CMK (cell line): ENCODE measurements at places on chromosomes 2 and 18.

GRCh38 chr18:61443081-61443725 is 110.0 kb downstream of the CDH20 start:
- DNase-seq: no peak

DNA sequence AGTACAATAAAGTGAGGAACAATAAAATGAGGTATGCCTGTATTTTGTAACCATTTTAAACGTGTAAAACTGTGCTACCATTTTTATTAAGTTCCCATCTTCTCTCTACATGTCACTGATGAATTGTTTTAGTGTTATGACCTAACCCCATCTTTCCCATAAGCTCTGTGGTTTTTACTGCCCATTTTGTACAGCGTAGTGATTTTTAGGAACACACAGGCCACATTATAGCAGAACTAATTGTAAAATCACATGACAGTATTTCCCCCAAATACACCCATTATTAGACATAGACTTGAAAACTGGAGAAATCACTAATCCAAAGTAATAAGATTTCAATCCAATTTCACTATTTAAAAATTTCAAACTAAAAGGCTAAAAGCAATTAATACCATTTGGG is 130.7 kb downstream of the TMEM247 start:
- DNase-seq: no peak

DNA sequence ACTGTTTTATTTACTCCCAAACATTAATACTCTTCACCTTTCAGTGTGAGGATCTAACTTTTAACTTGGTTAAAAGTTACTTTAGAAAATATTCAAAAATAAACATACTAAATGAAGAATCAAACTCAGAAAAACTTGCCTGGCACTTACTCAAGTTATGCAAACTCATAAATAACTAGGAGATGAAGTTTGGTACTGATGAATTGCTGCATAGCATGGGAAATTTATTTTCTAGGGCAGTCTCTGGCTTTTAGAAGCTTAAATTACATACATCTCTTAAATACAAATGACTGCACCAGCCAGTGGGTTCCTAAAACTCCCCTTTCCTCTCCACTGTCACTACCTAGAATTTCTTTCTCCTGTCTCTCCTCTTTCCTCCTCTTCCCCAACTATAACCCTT is 46.7 kb upstream of the CREB1 start:
- no peak for DNase-seq

DNA sequence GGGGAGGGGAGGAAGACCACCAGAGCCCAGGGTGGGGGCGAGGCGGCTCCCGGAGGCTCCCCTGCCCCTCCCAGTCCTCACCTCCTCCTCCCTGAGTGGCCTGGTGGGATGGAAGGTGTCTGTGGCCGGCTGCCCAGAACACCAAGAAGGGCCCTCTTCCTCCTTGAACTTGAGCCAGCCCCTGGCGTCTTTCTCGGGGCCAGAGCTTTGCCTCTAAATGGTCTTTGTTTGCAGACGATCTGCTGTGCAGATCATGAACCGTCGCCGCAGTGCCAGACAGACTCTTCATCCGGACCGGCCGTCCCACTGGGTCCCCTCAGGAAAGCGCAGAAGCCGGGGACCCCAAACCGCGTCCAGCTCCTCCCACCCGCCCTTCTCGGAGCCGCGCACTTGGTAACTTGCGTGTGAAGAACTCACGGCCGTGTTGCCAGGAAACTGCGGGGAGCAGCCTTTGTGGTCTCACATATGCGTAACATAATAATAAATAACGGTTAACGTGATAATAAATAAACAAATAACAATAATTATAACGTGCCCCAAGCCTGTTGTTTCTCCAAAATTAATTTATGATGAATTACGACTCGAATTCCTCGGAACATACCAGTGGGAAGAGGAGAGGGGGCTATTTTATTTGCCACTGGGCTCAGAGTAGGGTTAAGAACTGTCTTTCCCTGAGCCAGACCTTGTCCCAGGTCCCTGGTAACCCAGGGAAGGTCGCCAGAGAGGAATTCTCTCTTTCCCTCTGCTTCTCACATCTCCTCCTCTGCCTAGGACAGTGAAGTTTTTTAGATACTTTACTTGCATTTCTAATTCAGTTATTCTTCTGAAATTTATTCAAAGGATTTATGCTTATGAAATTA is 41.0 kb downstream of the PTGR3 start:
- no peak for DNase-seq

DNA sequence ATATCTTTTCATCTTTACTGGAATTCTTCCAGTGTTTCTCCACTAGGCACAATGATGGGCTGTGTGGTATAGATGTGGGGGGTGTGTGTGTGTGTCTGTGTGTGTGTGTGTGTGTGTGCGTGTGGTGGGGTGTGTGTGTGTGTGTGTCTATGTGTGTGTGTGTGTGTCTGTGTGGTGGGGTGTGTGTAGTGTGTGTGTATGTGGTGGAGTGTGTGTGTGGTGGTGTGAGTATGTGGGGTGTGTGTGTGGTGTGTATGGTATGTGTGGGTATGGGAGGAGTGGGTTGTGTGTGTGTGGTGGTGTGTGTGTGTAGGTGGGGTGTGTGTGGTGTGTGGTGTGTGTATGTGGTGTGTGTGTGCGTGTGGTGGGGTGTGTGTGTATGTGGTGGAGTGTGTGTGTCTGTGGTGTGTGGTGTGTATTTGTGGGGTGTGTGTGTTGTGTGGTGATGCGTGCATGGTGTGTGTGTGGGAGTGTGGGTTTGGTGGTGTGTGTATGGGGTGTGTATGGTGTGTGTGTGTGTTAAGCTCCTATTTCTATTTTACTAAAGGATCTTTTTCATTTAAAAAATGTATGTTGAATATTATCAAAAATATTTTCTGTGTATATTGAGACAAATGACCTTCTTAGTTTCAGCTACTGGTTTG is 84.2 kb downstream of the IRS1 start:
- no peak for DNase-seq

DNA sequence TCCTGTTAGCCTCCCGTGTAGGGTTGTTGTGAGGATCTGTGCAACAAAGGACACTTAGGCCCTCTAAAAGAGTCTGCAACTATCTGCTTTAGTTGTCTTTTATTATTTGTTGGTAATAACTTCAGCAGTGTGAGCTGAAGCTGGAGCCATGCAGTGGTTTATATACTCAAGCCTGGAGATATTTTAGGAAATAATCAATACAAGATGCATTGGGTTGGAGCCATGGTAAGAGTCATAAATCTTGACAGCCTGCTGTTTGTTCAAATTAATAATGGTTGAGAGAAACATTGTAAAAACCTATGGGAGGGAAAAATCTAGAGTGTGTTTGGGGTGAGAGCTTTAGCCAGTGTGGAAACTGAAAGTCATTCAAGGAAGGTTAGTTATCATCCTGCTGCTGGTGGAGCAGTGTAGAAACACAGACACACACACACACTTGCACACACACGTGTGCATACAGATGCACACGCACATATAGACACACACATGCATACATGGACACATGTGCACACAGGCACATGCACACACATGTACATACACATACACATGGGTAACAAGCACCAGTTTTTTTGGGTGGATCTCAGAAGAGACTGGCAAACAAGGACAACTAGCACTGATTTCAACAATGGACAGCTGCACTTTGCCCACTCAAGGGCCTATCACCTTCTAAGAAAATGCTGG is 51.0 kb downstream of the ACOXL start:
- DNase-seq: no peak

GRCh38 chr2:181008407-181008806 is 28.0 kb downstream of the UBE2E3 start:
- no peak for DNase-seq

- DNase-seq: no peak
These were observed 7.7 kb upstream of the SP100 start for GRCh38 chr2:230408244-230408842.

- no peak for DNase-seq
These were observed 58.4 kb downstream of the WDSUB1 start for GRCh38 chr2:159228081-159228581.

- no peak for DNase-seq
These were observed 5.9 kb upstream of the PARD6G start for GRCh38 chr18:80253236-80253635.

GRCh38 chr2:201852878-201853415 is 46.6 kb downstream of the CDK15 start:
- no peak for DNase-seq

GRCh38 chr2:20603791-20604190 is 47.1 kb downstream of the HS1BP3 start:
- no peak for DNase-seq

GRCh38 chr18:22694954-22695353 is 238.2 kb upstream of the RBBP8 start:
- no peak for DNase-seq

DNA sequence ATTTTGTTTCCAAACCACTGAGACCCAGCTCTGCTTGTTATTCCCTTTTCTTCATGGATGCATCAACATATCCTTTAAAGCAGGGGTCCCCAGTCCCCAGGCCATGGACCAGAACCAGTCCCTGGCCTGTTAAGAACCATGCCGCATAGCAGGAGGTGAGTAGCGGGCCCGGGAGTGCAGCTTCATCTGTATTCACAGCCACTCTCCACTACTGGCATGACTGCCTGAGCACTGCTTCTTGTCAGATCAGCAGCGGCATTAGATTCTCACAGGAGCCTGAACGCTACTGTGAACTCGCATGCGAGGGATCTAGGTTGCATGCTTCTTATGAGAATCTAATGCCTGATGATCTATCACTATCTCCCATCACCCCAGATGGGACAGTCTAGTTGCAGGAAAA is 1.6 kb upstream of the POLI start:
- no peak for DNase-seq

- no peak for DNase-seq
These were observed 28.6 kb upstream of the CETN1 start for GRCh38 chr18:551404-552061.

DNA sequence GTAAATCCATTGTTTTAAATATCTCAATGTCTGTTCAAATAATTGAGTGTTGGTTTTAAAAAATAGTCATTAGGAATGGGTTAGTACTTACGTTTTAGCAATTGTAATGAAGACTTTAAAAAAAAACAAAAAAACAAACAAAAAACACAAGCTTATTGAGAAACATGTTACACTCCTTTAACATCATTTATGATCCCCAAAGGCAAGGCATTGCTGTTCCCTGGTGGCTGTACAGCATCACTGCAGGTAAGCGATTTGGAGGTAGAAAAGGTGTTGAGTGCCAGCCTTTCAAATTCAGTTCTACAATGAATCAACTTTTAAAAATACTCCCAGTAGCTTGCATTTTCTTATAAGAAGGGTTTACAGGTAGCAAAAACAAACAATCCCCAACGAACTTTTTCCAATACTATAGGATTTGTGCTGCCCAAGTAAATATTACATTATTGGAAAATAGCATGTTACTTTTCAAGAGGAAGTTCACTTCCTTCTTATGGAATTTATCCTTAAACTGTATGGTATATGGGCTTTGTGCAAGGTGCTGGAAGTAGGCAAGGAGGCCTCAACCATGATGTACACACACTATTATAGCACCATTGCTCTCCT is 27.5 kb downstream of the CNRIP1 start:
- DNase-seq: no peak

GRCh38 chr2:12773586-12774394 is 57.1 kb downstream of the TRIB2 start:
- DNase-seq: no peak

GRCh38 chr2:85589982-85590791 is 5.4 kb upstream of the RNF181 start:
- DNase-seq: no peak

DNA sequence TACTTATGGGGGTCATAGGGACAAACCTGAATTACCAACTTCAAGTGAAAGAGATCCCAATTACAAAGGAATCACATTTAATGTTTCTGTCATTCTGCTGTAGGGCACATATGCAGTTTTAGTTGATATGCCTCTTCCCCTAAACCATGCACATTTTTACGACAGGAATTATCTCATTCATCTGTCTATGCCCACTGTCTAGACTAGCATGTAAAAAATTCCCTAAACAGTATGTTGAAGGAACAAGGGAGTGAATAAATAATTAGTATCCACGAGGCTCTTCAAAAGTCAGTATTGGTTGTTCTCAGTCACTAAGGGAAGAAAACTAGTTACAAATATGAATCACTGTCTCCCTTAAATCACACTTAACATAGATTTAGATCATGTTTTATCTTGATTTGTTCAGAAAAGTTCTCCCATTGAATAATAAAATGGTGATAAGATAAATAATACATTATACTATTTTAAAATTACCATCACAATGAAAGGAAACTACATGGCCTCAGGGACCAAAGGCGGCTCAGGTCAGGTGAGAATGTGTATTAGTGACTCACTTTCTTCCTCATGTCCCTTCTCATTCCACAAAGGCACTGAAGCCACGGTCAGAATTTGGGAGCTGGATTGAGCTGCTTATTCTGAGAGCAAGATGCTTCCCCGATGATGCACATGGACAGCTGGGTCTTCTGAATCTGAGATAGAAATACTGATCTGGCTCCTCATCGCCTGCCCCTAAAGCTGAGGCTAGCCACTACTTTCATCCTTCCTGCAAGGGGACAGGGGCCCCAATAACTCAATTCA is 29.1 kb downstream of the DYM start:
- no peak for DNase-seq

DNA sequence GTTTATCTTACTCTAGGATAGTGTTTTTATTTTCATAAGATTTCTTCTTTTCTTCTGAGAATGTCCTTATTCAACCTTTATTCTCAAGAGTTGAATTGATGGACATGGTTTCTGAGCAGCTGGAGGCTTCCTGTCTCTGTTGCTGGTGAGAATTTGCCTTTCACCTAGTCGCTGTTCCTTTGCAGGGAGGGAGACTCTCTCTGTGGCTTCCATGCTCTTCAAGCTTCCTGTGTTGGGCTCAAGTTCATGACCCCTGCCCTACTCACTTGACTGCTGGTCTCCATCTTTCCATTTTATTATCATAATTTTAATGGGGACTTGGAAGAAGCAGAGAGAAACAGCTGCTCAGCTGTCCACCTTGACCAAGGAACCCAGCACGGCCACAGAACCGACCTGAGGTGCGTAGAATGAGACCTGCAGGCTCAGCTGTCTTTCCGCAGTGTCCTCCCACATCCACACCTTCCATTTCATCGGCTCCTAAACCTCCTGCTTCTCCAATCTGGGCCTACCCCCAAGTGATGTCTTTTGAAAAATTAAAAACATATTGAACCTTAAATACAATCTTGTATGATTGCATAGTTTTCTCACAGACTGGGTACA is 24.2 kb downstream of the TMEM18 start:
- DNase-seq: no peak

DNA sequence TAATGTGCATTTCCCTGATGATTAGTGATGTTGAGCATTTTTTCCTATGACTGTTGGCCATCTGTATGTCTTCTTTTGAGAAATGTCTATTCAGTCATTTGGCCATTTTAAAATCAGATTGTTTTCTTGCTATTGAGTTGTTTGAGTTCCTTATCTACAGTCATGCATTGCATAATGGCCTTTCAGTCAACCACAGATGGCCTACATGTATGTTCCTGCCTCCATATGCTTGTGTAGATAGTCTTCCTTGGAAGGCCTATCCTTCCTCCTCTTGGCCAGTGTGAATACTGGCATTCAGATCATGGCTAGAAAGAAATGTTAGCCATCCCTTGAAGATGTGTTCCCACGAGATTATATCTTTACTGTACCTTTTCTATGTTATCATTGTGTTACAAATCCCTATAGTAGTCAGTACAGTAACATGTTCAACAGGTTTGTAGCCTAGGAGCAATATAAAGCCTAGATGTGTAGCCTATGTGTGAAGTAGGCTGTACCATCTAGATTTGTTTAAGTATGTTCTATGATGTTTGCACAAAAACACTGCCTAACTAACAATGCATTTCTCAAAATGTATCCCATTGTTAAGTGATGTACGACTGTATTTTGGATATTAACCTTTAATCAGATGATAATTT is 65.6 kb upstream of the CD302 start:
- peak; percentile 76 for DNase-seq

- DNase-seq: no peak
These were observed 163.3 kb downstream of the SMAD7 start for GRCh38 chr18:48787203-48788151.

- no peak for DNase-seq
These were observed 38.0 kb downstream of the EHBP1 start for GRCh38 chr2:62743506-62743905.
